HT1080 (cell line): ENCODE measurements at places on chromosomes 7 and 10. TPM values are rescaled to one million over a fixed set of nuclear protein-coding genes. Genes with fewer than 3 reads are reported as not detected.

The CDNF gene
- total RNA-seq, result 0.10 and 0.77 TPM in 2 replicates

The PNLIP gene
- total RNA-seq, result not detected in 2 replicates

The ACTL6B gene
- not detected in 2 replicates for total RNA-seq

The ADAP1 gene
- total RNA-seq, result 1.6 and 2.3 TPM in 2 replicates

The CRYGN gene
- not detected in 2 replicates for total RNA-seq

The C10orf143 gene
- 0.47 TPM in 1 of 2 replicates, not detected in the other for total RNA-seq

GRCh38 chr10:98340261-98340939, 72.4 kb upstream of the LOXL4 start:
- peak; percentile 45 for DNase-seq

- no peak for DNase-seq
Observed at GRCh38 chr10:114202812-114203211, 23.7 kb downstream of the TDRD1 start.

DNA sequence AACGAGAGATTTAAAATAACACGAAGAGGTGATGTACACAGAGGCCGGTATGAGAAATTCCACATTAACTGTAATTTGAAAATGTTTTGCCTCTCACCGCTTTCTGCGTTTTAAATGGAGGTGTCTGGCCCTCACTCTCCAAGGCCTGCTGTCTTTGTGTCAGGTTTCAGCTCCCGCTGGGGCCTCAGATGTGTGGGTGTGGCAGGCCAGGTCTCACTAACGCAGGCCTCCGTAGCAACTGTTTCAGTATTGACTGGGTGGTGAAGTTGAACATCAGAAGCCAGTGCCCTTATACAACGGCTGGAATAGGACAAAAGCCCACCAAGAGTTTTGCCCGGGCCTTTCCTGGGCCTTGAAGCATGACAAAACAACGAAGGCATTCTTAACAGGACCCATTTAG, 303.1 kb downstream of the ADARB2 start:
- DNase-seq, result no peak

GRCh38 chr7:48933549-48934085, 9.3 kb downstream of the CDC14C start:
- no peak for DNase-seq

DNA sequence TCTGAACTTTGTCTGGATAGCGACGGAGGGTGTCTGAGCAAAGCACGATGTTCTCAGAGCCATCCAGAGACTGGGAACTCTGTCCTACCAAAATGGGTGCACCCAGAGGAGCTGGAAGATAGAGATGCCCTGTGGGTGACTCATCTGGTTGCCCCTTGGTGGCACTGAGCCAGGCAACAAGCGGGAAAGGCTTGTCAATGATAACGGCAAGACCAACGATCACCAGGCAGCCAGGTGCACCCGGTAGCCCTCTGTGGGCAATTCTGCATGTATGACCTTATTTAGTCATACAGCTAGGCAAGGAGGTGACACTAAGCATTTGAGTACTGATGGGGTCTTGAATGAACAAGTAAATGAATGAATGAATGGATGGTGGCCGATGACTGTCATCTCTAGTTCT, 2.8 kb upstream of the ELN start:
- no peak for DNase-seq

- DNase-seq, result no peak
Observed at GRCh38 chr7:139714163-139714901, 63.5 kb downstream of the HIPK2 start.

DNA sequence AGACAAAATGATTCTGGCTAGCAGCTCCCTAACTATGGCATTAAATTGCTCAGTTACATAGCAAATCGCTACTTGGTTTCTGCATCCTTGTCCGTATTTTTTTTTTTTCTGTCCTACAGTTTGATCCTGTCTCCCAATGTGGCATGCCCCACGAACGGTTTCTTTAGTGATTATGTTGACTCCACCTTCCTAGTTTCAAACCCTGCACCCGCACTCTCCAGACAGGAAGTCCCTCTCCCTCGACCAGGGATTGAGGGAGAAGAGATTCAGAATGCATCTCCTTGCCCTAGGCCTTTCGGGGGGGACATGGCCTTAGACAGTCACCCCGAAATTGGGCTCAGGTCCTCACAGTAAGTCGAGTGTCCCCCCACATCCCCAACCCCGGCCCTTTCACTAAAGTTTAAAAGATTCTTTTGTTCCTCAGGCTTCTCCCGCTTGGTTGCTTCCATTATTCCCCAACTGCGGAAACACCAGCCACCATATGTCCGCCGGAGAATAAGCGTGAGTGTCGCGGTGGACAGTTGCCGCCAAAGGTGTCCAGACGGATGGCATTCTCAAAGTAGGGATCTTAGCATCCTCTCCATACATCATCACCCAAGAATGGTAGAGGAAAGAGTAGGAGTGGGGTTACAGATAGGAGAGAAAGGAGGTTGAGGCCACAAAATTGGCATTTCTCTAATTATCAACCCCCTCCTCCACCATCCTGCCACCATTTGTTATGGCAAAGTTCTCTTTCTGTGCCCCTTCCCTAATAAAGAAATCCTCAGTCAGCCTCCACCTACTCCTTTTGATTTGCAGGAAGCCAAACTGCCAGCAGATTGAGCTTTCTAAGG, 7.3 kb downstream of the EVX1 start:
- DNase-seq, result no peak

- no peak for DNase-seq
Observed at GRCh38 chr10:63885156-63885555, 364.0 kb downstream of the REEP3 start.

GRCh38 chr7:45456105-45456504, 118.1 kb upstream of the ADCY1 start:
- DNase-seq, result no peak

- no peak for DNase-seq
Observed at GRCh38 chr10:9922126-9922870, 1095.4 kb upstream of the CELF2 start.

GRCh38 chr10:4813023-4813422, 13.0 kb upstream of the AKR1E2 start:
- DNase-seq, result peak; percentile 97

- DNase-seq, result no peak
Observed at GRCh38 chr7:101788517-101788916, 28.9 kb upstream of the CUX1 start.

- DNase-seq, result peak; percentile 90
Observed at GRCh38 chr10:58919927-58920654, 256.4 kb upstream of the PHYHIPL start.

DNA sequence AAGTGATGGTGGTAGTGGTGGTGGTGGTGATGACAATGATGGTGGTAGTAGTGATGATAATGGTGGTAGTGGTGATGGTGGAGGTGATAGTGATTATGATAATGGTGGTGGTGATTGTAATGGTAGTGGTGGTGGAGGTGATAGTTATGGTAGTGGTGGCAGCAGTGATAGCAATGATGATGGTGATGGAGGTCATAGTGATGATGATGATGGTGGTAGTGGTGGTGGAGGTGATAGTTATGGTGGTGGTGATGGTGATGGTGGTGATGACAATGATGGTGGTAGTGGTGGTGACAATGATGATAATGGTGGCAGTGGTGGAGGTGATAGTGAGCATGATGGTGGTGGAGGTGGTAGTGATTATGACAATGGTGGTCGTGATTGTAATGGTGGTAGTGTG, 191.7 kb upstream of the RNF32 start:
- no peak for DNase-seq

- DNase-seq, result no peak
Observed at GRCh38 chr10:14080795-14081194, 249.9 kb downstream of the FRMD4A start.

DNA sequence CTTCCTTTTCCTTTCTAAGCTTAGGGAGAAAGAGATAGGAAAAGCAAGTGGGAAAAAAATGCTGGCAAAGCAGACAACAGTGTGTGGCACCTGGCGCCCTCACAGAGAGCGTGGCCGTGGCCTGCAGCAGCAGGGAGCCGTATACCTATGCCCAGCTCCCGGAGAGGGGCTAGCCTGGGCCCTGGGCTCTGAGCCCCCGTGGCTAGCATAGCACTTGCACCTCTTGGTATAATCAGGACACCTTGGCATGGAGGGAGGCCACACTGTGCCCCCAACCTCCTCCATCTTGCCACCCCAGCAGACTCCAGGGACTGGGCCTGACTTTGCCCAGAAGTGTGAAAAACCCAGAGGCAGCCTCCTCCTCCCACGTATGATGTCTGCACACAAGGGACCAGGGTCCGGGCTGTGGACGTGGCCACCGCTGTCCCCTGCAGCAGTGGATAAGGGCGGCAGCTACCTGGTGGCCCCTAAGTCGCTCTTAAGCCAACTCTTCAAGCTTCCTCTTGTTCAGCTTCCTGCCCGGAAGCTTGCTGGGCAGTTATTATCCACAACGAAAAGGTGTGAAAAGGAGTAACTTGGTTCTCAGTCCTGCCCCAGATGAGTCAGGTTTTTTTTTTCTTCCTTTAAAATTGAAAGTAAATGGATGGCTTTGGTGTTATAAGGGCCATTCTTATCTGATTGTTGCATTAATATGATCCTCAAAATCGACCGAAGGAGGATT, 249.1 kb upstream of the PITRM1 start:
- DNase-seq, result no peak

- peak; percentile 87 for DNase-seq
Observed at GRCh38 chr10:21329995-21330627, 195.4 kb downstream of the SKIDA1 start.

DNA sequence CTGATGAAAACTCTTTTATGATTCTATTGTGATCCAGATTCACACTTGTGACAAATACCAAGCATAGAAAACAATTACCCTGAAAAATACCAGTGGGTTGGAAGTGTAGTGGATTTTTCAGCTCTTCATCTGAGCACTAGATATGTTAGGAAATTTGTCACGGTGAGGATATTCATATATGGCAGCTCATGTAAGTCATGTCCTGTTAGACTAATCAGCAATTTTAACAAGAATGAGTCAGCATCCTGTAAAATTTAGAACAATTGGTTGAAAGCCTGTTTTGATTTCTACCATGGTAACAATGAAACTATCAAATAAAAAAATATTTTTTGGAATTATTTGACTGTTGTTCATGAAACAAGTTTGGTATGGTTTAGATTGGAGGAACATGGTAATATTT, 334.3 kb downstream of the CACNA2D1 start:
- DNase-seq, result peak; percentile 69

DNA sequence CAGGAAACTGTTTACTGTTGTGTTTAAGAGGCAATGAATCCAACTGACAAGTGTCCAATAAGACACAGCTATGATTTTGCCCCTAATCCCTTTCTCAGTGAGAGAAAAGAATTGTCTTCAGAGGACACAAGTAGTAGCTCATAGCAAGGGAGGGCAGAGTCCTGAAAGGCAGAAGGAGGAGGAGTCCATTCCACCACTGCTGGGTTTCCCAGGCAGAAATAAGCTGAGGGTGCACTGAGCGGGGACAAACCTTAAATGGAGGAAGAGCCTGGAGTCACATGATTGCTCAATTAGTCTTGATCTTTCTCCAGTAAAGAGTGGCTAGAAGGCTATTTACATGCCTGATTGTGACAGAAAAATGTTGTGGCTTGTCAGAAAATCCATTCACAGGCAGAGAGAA, 573.8 kb downstream of the POM121L12 start:
- DNase-seq, result no peak

GRCh38 chr7:152733286-152733934, 26.1 kb upstream of the ACTR3B start:
- DNase-seq, result no peak
